Stimulated activated naive CD8-positive, alpha-beta T cell treated with anti-CD3 and anti-CD28 coated beads, Interleukin-15, Interleukin-2, amounts not matched to agents 100 U/mL and 50 U/mL, for 24 hours (primary cell): ENCODE measurements at places on chromosomes 2 and 18.

DNA sequence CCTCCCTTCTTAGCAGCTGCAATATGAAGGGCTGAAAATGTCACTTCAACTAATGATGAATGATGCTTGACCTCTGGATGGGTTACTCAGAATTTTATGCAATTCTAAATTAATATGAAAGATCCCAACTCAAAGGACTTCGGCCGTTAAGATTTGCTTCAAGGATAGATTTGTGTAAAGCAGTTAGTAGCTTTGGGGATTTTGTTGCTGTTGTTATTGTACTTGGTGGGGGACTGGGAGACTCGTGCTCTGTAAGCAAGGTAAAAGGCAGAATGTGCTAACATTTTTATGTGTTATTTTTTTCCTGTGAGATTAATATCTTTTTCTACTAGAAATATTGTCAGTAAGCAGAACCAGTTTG is 478.8 kb downstream of the ARHGAP15 start:
- DNase-seq = no peak

- DNase-seq = no peak
Observed at GRCh38 chr2:72173640-72174321, 26.1 kb upstream of the CYP26B1 start.

GRCh38 chr2:206190689-206191088 is 31.0 kb downstream of the EEF1B2 start:
- no peak for DNase-seq

DNA sequence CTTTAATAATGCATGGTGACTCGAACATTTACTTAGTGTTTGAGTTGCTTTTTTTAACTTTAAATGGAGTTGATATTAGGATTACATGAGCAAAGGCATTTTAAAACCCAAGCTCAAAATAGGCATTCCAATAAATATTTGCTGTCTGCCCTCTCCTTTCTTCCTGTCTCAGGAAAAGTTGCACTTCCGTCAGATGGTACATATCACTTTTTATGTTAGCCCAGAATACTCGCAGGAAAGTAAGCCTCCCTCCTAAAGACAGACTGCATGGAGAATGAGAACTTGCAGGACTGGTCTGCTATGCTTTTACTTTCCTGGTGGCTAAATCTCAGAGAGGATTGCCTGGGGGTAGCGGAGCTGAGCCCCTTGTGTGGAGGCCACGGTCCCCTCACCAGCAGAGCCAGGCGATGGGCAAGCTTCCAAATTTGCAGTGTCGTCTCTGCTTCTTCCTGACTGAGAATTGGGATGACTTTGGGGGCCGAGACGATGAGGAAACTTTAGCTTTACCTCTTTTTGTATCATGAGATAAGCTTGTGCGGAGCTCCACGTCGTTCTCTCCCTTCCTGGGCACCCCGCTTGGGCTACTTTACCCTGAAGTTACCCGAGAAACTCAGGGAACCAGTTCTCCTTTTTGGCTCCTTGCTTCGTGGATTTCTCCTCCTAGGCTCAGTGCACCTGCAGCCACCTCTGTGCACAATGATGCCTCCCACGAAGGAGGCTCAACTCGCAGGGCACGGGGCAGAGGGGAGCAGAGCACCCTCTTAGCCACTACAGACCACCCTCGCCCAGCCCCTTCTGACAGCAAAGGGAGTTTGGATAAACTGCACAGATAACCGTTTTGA is 223.3 kb downstream of the SH3RF3 start:
- DNase-seq = no peak

- DNase-seq = no peak
Observed at GRCh38 chr18:10792181-10792580, 266.4 kb downstream of the NAPG start.

DNA sequence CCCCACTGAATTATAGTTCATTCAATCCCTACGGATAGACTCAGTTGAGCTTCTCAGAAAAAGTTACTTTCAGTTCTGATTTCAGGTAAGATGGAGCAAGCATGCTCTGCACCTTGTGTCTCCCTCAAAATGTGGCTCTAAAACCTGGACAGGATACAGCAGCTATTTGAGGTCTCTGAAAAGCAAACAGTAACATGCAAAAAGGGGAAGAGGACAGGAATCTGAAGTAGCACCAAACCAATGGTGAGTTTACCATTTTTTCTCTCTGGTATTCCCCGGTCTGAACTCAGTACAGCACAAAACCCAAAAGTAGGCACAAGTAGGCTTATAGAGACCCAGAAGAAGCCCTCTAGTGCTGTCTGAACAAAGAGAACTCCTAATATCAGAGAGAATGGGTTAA is 34.1 kb downstream of the LANCL1 start:
- DNase-seq = no peak

DNA sequence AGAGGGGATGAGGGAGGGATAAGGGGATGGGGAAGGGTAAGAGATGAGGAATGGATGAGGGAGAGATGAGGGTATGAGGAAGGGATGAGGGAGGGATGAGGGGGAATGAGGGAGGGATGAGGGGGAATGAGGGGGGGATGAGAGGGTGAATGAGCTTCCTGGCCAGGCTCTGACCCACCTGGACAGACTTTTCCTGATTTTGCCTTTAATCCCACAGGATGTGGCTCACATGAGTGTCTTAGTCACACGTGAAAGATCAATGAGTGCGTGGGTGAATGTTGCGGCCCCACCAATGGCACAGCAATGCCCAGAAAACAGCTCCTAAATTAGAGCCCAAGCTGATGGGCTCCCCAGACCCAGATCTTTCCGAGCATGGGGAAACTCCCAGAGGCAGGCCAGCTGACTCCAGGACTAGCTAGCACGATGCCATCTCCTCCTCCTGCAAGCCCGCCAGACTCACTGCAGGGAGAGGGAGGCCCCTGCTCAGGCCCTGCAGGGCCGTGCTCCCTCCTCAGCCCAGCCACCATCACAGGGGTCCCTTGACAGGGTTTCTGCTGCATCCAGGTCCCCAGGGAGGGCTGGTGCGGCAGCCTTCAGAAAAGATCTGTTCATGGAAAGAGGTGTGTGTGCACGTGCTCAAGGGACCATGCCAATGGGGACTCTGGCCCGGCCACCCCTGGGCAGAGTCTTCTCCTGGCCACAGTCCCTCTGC is 41.4 kb downstream of the AQP12A start:
- no peak for DNase-seq

DNA sequence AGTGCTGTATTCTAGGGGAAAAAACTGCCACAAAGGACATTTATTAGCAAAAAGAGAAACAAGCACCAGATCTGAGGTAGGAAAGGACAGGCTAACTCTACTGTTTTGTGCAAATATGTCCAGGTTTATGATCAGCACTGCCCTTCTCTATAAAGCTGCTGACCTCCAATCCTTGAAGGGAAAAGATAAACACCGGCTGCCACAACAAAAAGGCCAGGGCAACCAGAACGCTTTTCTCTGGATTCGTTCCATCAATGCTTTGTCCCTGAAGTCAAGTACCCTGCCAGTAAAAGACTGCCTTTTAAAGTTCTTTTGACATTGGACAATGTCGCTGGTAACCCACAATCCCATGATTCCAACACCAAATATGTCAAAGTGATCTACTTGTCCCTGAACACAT is 21.0 kb downstream of the SMAD2 start:
- no peak for DNase-seq

- no peak for DNase-seq
Observed at GRCh38 chr18:2340335-2340734, 231.0 kb downstream of the METTL4 start.

DNA sequence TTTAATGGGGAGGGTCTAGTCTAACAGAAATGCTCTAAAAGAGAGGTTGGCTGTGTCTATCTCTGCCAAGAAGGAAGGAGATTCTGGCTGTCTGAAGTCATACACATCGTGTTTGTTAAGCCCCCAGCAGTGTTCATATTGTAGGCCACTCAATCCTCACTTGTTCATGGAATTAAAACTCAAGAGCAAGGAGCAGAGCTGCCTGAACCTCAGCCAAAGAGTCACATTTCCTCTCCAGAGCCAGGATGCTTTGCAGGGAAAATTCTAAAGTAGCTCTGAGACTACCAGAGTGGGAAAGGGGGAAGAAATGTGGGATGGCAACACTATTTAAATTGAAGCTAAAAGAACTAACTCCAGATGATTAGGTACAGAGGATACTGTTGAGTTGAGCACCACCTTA is 190.7 kb upstream of the CXCR4 start:
- no peak for DNase-seq

- no peak for DNase-seq
Observed at GRCh38 chr2:17628349-17629261, 88.1 kb downstream of the VSNL1 start.

- DNase-seq = peak; percentile 25
Observed at GRCh38 chr2:18378020-18378653, 182.3 kb downstream of the RDH14 start.

DNA sequence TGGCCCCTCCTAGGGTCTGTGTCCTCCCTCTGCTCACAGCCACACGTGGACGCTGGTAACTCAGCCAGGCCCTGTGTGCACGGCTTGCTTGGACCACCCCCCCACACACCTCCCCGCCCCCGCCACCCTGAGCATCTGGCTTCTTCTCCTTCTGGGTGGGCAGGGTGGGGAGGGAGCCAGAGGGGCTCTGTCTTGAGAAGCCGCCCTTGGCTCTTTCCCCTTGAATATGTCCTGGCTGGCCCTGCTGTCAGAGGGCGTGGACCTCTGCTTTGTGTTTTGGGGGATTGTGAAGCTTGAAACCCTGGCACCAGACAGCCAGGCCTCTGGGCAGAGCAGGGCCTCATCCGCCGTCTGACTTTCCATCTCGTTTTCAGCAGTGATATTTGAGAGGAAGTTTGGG is 72.1 kb downstream of the GLI2 start:
- no peak for DNase-seq

DNA sequence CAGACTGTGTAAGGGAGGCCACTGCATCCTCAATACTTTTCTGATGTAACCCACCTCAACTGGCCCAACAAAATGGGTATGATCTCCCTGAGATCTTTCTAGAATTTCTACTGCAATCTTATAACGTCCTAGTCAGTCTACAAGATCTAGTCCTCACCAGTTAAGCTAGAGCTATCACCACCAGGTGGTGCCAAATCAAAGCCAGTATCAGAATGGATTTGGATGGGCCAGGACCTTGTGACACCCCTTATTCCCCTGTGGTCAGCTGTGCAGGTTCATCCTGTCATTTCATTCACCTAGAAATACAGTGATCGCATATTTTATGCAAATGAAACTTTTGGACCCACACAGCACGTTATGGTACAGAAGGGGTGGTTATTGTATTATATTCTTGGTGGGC is 90.3 kb downstream of the OLA1 start:
- peak; percentile 19 for DNase-seq

GRCh38 chr2:69946351-69947324 is 14.8 kb downstream of the ASPRV1 start:
- DNase-seq = peak; percentile 31

GRCh38 chr2:137947728-137948336 is 16.4 kb upstream of the HNMT start:
- DNase-seq = peak; percentile 44

DNA sequence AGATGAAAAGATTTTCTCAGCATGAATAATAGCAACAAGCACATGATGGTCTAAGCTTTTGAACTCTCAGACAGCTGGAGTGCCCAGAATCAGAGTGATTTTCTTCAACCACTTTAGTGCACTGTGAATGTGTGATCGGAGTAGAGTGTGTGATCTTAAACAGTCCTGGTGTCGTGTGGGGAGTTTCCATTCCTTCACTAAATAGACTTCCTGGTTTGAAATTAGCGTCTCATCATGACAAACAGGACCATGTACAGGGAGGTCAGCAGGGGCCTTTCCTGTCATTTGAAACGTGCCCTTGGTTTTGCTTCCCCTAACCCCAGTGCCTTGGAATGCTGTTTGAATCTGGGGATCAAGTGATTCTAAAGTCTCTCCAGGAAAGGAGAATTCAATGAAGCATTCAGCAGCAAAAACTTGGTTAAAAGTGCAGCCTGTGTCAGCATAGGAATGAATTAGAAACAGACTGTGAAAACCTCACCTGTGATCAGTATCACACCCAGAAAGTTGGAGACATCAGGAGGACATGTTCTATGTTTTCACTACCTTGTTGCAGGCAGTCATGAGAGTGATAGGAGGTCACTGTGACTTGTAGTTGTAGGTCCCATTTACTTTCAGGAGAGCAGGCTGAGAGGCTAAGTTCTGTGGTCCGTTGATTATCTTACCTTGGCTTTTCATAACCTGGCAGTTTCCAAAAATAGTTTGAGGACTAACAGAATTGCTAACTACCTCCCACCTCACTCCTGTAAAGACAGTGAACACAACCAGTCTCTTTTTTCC is 400.3 kb downstream of the MTX2 start:
- DNase-seq = no peak

- peak; percentile 6 for DNase-seq
Observed at GRCh38 chr2:189347540-189347939, 93.7 kb upstream of the WDR75 start.

GRCh38 chr2:10395893-10396292 is 52.2 kb downstream of the ODC1 start:
- no peak for DNase-seq

DNA sequence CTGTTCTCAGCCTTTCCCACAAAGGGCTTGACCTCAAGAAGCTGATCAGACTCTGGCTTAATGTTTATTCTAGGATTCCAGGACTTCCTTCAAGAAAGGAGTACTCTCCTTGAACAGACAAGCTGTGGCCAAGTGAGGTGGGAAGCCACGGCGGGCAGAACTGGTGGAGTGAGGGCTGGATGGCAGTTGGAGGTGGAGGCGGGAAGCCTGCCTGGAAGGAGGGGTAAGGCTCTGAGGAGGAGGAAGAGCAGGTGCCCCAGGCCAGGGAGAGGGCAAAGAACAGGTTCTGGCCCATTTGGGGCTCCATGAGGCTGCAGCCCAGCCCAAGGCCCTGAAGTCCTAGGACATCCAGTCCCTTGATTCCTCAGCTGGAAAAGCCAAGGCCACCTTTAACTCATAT is 143.9 kb downstream of the CYP26B1 start:
- no peak for DNase-seq

DNA sequence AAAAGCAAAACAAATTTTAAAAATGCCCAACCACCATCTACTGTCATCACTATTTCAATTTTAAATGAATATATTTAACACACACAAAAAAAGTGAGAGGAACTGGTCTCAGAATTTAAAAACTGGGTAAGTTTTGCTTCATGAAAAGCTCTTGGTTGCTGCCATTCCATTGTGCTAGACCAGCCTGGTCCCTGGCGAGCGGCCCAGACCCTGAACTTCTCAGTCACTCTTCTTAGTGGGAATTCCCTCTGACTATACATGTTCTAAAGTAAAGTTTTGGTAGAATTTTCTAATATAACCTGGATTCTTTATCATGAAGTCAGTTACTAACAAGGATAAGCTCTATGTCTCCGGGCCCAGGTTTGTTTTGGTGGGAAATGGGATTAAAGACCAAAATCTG is 34.8 kb upstream of the TMEM177 start:
- no peak for DNase-seq

DNA sequence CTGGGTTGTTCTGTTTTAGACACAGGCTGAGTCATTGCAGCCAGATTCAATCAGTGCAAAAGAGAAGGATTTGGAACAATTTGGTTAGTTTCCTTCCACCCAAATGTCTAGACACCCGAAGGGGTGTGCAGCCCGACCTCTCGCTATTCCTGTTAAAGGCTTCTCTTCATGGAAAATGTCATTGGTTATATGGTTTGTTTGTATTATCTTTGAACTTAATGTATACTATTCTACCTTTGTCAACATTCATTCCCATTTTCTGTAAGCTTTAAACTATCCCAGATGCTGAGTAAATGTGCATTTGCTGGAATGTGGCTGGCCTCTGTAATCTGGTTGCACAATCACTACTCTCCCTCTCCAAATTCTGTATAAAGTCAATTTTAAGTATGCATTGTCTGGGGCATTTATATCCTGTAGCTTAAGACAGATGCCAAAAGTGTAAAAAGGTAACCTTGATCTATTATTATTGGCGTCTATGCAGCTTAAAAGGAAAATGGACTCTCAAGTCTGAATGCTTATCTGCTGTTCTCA is 80.4 kb upstream of the RND3 start:
- DNase-seq = no peak
